ENCODE measurements at places on chromosomes 16 and 17.

- no peak for DNase-seq
These were observed 14.2 kb upstream of the CCL1 start for GRCh38 chr17:34377078-34377823.

DNA sequence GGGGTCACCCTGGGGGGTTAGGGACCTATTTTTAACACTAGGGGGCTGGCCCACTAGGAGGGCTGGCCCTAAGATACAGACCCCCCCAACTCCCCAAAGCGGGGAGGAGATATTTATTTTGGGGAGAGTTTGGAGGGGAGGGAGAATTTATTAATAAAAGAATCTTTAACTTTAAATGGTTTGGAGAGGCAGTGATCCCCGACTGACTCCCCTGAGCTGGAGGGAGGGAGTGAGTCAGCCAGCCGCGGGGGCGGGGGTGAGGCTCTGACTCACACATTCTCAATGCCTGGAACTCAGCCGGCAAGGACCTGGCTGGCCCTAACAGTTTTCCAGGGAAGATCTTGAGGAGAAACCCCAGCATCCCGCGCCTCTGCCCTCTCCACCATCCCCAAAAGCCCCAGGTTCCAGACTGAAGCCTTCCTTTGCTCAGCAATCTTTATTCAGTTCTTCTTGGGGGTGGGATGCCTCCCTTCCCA is 1.5 kb downstream of the HCFC1R1 start:
- peak; percentile 83 for DNase-seq

- DNase-seq = no peak
These were observed 2.6 kb downstream of the ZCCHC14 start for GRCh38 chr16:87490096-87490798.

GRCh38 chr17:62098623-62099231 is 33.6 kb upstream of the MED13 start:
- no peak for DNase-seq

GRCh38 chr17:59848778-59849177 is 44.0 kb downstream of the TUBD1 start:
- peak; percentile 92 for DNase-seq

All from activated CD4-positive, alpha-beta T cell treated with anti-CD3 and anti-CD28 coated beads, Interleukin-2, Interleukin-4, amounts not matched to agents 100 ng/mL and 50 ng/mL, durations not matched to agents 16 hours and 8 hours (primary cell).